ENCODE measurements at places on chromosomes 11 and 22.

DNA sequence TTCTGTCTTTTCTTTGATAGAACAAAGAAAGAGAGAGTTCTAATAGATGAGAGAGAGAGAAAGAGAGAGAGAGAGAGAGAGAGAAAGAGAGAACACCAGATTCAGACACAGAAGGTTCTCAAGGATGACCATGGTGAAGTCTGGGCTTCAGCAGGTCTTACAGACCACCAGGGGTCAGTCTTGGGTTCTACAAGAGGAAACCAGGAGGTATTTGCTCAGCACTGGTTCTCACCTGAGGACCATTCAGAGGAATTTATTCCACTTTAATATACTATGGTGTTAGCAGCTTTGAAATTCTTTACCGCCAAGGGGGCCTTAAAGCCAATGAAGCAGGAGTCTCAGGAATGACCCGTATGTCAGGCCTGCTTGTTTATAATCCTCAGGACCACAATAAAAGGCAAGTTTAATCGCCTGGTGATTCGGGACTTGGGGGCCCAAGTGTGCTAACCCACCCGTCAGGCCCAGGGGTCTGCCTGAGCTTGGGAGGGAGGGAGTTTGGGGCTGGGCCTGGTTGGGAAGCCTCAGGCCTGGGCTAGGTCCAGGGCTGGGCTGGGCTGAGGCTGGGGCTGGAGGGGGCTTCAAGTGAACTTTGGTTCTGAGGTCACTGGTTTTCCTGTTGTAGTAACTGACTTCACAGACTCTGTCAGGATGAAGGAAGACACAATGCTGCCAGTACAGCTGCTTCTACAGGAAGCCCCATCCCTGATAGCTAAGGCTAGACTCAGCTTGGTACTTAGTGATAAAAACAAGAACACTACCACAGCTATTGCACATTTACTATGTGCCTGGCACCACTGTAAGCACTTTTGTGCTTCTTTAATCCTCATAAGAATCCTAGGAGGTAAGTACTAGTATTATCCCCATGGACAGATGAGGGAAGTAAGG lies 179.2 kb upstream of the ZBED5 start:
- peak; percentile 64 for DNase-seq

- DNase-seq, result no peak
Observed at GRCh38 chr11:6129635-6130034, 22.2 kb downstream of the OR56B4 start.

GRCh38 chr22:39209756-39210155 lies 35.0 kb downstream of the PDGFB start:
- DNase-seq, result no peak

- DNase-seq, result no peak
Observed at GRCh38 chr22:45208993-45209838, 31.5 kb downstream of the KIAA0930 start.

DNA sequence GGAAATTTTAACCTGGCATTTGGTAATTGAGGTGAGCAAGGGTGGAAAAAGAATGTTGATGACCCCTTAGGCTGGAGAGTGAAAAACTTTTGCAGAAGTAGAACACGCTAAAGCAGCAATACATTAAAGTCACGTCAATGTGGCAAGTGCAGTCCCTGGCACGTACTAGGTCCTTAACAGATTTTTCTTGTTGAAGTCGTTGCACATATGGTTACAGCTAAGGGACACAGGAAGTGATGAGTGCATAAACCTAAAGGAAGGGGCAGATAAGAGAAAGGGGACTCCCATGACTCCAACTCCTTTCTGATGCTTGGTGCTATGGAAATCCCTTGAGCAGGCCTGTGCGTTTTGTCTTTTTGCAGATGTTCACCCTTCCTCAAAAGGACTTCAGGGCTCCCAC lies 1.2 kb downstream of the ACCS start:
- DNase-seq, result no peak

All from GM10248 (cell line).